Urinary bladder (tissue), 4 donors: ENCODE measurements at places on chromosomes 4 and X. TPM values are rescaled to one million over a fixed set of nuclear protein-coding genes. Genes with fewer than 3 reads are reported as not detected.
A peak's percentile ranks its signal among the peaks of the same experiment; 100 is the strongest.

DNA sequence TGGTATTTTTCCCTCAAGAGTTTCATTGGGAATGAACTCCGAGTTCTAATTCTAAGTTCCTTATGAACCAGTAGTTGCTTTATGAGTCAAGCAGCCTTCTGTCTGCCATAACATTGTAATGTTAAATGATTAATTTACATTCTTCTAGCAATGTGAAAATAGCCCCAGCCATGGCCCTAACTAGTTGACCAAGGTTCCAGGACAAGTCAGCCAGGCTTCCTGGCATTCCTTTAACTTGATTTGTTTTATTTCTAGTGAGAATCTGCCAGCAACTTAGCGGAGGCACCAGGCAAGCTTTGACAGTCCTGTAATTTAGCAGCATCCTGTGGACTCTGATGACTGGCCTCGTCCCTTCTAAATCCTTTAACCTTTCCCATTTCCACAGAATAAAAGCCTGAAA, 69.0 kb downstream of the GLRA2 start:
- DNase-seq: no peak

Gene RASSF6
- total RNA-seq: 14.8 TPM

Gene USP17L28
- not detected for total RNA-seq

DNA sequence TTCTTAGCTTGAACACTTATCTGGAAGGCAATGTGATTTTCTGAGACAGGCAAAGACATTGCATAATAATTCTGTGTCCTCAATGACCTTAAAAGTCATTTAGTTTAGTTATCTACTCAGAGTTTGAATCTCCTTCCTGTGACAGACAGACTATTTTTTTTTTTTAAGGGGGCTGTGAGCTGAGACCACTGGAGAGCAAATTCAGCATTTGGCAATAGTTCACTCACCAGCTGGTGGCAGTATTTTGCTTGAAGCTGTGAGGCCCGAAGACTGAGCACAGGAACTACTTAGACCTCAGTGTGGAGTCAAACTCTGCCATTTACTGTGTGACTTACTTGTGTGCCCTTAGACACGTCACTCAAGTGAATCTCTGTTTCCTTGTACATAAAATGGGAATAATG, 22.9 kb upstream of the CPE start:
- DNase-seq: no peak

Gene ZXDA
- total RNA-seq: 12.7 TPM

DNA sequence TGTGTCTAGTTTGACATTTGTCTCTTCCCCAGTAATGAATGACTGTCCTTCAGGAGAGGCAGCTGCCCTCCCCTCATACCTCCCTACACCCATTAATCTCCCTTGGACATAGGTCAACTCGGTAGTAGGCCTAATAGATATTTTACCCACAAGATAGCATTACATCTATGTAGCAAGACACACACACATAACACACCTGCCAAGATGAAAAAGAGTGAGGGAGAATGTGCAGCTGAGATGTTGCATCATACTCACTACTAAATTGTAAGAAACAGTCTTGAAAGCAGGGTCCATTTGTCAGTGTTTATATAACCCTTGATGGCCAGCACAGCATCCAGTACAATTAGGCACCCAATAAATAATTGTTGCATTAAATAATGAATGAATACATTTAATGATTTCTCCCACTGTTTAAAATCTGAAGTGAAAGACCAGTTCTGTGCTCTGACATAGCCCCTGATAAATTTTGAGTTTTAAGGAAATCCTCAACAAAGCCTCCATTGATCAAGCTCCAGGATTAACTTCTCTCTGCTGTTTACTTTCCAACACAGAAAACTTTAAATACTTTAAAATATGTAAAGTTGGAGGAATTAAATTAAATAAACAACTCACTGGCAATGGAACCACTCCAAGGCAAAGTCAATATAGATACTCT, 440.8 kb upstream of the RASGEF1B start:
- DNase-seq: no peak

DNA sequence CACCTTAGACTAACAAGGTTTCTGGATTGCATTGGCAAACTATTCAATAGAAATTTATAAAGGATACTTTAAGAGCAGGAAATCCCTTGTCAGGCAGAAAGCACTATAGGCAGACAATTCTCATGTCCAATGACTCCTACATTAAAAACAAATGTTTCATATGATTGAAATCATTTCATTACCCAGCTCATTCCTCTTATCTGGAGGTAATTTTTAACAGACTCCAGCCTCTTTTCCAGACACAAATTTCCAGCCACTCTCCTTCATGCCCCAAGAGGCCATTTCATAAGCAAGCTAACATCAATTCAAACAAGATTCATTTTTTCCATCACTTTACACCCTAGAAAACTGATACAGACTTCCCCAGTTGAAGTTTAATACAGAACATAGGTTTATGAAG, 495.1 kb upstream of the FRG1 start:
- no peak for DNase-seq

- no peak for DNase-seq
Measured at GRCh38 chrX:69025802-69026301, 139.4 kb downstream of the PJA1 start.

GRCh38 chrX:72573158-72573511, 492 bp upstream of the HDAC8 start:
- DNase-seq: no peak

Gene MGAT4D
- total RNA-seq: not detected

DNA sequence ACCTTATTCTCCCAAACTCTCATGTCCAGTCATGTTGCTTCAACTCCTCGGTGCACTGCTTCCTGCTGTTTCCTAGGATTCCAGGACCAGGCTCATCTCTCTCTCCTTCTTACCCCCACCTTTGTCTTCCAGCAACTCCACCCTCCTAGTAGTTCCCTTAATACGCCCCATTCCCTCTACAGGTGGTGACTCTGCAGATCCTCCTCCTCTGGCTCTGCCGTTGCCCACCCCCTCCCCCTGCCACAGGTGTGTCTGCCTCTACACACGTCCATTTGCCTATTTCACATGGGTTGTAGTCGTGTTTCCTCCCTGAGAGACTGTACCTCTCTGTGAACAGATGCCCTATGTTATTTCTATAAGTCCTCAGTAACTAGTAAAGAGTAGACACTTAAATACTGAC, 32.4 kb downstream of the CDS1 start:
- DNase-seq: no peak

DNA sequence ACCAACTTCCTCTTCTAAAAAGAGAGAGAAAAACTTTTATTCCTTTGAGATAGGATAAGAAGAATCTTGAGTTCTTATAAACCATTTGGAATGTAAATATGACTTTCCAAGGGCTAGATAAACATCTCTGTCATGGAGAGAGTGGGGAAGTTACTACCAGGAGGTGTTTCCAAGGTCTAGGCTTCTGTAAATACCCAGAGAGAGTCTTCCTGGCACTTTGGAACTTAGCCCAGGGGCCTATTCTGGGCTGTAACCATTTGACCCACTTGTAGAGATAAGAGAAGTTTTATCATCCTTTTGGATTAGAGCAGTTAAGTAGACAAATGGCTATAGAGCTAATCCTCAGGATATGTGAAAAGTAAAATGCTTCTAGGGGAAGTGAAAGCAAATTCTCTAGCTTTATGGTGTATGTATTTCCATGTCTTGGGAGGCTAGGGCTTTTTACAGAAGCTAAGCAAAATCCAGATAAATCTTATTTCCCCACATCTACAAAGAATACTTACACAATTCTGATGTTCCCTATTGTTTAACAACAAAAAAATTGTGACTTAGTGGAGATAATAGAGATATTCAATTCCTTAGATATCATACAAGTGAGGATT, 51.1 kb downstream of the MCUB start:
- DNase-seq: no peak

DNA sequence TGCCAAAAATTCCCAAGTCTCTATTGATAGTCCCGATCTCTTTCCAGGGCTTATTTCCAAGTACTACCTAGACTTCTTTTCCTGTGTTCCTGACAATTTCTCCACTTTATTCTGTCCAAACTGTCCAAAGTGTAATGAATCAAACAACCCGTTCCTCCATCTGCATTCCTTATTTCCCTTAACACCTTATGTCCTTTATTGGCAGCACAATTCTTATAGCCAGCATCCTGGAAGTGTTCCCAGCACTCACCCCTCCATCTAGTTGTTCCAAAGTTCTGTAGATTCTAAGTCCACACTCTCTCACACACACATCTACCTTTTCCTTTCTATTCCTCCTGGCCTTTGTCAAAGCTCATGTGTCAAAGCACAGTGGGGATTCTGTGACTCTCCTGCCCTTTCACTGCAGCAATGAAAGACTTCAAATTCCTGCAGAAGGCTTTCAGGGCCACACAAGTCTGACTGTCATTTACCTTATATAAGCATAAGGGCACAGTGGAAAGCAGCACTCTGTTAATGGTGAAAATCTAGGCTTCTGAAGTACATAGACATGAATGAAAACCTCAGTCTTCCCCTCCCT, 22.1 kb downstream of the LIMCH1 start:
- DNase-seq: no peak

GRCh38 chrX:39322496-39322895, 521.2 kb downstream of the MID1IP1 start:
- no peak for DNase-seq

DNA sequence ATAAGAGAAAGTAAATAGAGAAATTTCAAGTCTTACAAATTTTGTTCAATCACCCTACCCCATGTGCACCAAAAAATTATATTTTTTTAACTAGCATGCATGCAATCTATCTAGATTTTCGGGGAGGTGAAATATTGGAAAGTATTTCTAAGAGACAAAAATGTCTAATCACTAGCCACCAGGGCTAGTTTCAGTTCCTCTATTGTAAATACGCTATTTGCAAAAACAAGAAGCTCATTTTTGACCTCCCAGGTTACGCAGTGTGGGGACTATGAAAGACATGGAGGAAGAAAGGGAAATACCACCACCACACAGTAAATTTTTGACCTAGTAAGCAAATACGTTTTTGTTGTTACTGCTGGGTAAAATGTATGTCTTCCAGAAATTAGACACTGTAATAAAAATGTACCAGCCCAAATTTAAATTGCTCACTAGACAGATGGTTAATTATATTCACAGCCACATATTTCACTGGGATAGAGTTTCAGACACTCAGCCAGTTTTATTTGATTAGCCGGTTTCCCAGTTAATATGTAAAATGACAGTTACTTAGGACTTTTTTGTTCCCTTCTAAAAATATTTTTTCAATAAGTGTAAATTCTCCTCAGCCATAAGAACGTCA, 2.2 kb downstream of the NEXMIF start:
- no peak for DNase-seq

GRCh38 chrX:103453655-103454054, 65.6 kb downstream of the RAB40A start:
- DNase-seq: no peak

- peak; percentile 67 for DNase-seq
Measured at GRCh38 chrX:70434352-70434866, 10.2 kb upstream of the DLG3 start.

Gene VCX
- total RNA-seq: not detected

Gene COL4A6
- total RNA-seq: 39.0 TPM

DNA sequence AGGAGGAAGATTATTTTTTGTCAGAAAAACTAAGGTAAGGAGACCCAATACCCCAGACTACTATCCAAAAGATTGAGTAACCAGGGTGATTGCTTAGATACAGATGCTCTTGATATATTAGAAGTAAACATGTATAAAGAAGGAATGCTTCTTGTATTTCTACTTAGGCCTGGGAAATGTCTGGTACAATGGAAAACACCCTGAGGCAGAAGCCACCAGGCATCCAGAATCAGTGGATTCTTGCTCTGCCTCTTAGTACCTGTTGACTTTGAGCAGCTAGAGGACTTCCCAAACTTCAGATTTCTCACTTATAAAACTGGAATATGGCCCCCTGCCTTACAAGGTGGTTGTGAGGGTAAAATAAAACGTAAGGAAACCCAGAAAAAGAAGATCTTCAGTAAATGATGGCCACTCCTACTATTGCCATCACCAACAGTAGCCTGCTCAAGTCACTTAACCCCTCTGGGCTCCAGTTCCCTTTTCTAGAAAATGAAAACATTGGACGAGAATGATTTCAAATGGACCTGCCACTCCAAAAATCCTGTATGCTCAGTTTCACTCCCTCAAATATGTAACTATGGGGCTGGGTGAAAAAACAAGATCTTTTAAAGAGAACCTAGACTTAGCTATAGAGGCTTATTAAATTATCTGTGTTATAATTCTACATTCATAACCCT, 56.6 kb downstream of the AMELX start:
- DNase-seq: no peak

DNA sequence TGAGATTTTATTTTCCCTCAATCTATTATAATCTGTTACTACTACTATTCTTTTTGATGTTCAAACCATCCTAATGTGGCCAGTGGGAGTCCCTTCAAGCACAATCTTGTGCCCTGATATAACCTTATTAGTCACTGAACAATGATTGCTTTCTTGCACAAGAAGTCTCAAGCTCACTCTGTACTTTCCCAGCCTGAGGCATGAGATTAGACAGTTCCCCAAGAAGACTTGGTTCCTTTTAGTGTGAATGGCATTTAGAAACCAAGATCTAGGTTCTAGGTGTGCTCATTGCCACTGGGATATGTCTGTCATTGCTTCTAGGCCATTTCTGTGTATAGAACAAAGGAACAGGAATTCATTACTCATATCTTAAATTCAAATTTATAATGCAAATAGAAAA, 28.0 kb upstream of the RBM41 start:
- no peak for DNase-seq

GRCh38 chrX:129622757-129623301, 31.9 kb downstream of the APLN start:
- no peak for DNase-seq

Gene CXCR3
- total RNA-seq: not detected

DNA sequence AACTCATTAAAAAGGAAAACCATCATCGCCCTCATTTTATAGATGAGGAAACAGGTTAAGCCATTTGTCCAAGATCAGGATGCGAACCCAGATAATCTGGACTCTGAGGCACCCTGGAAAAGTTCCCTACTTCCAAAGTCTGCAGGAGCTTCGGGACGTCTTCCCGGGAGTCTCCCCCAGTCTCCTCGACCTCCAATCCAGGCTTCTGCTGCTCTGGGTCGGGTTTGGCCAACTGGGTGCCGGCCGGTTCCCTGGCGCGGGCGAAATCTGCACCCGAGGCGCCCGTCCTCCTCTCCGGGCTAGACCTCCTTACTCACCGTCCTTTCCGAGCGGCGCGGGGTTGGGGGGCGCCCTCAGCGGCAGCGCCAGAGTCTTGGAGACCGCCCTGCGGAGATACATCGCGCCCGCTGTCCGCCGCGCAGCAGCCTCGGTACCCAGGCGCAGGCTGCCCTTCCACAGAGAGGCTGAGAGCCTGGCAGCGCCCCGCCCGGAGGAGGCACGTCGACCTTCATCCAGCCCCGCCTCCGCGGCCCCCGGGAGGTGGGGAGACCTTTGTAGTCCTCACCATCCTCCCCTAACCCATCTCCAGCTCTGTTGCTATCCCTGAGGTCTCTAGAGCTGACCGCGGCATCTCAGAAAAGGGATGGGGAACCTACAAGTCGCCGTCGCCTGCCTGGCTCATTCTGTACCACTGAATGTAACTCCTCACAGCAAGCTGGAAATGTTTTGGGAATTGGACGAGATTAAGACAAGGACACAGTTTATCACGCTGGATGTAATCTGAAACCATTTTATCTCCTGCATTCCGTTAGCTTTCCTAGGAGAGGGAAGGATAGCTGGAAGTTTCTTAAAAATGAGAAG, at the start of gene MGARP:
Gene MGARP (minus strand): TSS at position 466 of the 861 bp plus-strand sequence. CDS start 67 bp downstream, at position 399.
- DNase-seq: no peak
